ENCODE measurements at places on chromosomes 3 and 15.

DNA sequence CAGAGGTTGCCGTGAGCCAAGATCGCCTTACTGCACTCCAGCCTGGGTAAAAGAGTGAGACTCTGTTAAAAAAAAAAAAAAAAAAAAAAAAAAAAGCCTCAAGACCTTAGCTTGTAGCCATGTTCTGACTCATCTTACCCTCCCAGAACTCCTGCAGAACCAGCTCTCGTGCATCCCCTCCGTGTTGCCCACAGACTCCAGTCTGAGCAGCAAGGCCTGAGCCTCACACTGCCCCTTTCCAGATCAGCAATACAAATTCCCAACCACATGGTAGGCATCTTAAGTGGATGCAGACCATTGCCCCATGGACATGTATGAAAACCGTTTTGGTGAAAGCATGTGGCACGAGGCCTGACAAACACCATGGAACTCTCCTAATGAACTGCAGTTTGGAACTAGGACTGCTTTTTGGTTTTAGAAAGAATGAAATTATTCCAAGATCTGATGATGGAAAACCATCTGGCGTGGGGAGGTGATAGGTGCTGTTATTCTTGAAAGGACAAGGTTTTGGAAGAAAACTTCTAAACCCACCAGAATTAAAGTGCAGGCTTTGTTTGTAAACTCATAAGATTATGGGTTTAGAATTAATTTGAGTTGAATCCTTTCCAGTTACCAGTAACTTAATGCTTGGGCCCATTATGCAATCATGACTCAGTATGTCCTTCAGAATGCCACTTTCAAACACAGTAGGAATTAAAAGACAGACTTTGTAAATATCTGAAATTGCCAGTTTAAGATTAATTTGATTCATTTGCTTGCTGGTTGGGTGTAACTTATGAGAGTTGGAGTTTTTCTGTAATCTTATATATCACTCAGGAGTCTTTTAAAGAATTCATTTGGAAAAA is 163.7 kb upstream of the LRTM1 start:
- no peak for DNase-seq

DNA sequence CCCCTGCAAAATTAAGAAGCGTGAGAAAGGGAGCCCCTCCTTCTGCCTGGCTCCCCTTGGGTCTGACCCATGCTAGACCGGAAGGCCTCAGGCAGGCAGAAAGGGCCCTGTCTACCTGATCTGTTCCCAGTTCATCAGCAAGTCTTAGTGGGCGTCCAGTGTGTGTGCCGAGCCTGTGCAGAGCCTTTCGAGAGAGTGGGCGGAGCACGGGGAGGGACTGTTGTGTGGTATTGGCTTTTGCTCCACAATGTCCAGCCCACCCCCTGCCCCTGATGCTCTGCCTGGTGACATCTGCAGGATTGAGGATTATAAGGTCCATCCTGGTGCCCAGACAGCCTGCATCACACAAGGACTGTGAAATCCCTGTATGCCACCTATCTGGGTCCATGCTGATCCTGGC is 82.9 kb downstream of the CHDH start:
- DNase-seq: no peak

- DNase-seq: no peak
Observed at GRCh38 chr3:136075811-136076210, 110.3 kb downstream of the PPP2R3A start.

- no peak for DNase-seq
Observed at GRCh38 chr3:138493804-138494606, 59.6 kb downstream of the ESYT3 start.

DNA sequence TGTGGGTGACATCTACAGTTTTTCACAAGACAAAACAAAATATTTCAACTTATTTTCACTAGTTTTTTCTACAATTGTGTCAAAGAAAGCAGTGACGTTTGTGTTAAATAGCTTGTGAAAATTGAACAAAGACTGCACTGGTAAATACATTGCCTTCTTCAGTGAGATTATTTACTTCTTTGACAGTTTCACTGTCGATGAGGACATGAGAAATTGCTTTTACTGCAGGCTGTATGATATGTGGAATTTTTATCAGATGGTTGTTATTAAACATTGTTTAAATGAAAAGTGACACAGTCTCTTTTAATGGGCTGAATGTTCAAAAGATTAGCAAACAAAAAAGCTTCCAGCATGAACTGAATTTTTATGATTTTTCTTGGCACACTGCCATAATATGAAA is 773.9 kb upstream of the CADM2 start:
- no peak for DNase-seq

- no peak for DNase-seq
Observed at GRCh38 chr15:78415284-78415683, 22.7 kb upstream of the IREB2 start.

- DNase-seq: no peak
Observed at GRCh38 chr3:37673401-37673800, 188.3 kb upstream of the CTDSPL start.

GRCh38 chr15:101153801-101154656 is 97.8 kb downstream of the CHSY1 start:
- DNase-seq: no peak

- DNase-seq: no peak
Observed at GRCh38 chr3:148737104-148737530, 39.4 kb downstream of the AGTR1 start.

DNA sequence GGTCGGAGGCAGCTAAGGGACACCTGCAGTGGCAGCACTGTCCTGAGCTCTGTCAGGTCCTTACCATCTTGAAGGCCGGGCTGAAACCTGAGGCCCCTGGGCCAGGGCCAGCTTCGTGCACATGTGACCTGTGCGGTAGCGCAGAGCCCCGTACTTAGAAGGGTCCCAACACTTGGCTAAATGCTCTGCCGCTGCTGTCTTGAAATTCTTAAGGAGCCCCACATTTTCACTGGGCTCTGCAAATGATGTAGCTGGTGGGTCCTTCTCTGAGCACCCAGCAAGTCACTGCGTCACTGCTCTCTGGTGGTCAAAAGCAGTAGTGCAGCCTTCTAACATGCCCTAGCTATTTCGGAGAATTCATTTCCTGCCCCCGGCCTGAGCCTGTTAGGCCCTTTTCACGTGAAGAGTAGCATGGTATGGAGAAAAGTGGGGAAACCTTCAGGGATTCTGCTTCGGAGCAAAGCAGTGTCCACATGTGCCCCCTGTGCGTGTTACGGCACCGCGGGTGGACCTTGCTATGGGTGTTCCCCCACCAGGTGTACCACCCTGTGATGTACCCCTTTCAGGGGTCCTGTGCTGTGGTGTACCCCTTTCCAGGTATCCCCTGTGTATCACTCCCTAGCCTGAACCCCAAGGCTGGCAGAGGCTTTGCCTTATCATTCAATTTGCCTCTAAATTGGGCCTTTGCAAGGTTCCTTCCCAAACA is 79.7 kb downstream of the TMEM266 start:
- DNase-seq: peak; percentile 87

DNA sequence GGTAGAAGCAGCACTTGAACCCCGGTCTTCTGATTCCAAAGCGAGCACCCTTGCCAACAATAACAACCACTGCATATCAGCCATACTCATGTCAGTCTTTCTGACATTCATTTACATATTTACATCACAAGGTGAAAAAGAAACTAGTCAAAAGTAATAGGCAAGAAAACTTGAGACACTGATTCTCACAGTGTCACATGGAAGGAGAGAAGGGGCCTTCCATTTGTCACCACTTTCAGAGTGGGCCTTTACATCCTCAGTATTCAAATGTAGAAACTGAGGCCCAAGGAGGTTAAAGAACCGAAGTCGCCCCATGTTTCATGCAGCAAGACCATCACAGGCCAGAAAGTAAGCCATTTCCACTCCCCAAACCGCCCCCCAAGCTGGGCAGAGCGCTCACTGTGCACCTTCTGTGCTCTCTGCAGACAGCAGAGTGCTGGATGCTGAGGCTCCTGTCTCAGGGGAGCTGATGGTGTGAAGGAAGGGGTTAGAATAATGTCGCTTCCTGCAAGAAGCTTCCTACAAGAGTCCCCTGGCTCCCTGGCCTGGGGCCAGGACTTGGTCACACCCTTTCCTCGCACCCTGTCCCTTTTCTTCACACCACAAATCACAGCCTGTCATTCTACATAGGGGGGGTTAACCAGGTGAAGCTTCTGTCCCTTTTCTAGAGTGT is 260.1 kb downstream of the UACA start:
- no peak for DNase-seq

DNA sequence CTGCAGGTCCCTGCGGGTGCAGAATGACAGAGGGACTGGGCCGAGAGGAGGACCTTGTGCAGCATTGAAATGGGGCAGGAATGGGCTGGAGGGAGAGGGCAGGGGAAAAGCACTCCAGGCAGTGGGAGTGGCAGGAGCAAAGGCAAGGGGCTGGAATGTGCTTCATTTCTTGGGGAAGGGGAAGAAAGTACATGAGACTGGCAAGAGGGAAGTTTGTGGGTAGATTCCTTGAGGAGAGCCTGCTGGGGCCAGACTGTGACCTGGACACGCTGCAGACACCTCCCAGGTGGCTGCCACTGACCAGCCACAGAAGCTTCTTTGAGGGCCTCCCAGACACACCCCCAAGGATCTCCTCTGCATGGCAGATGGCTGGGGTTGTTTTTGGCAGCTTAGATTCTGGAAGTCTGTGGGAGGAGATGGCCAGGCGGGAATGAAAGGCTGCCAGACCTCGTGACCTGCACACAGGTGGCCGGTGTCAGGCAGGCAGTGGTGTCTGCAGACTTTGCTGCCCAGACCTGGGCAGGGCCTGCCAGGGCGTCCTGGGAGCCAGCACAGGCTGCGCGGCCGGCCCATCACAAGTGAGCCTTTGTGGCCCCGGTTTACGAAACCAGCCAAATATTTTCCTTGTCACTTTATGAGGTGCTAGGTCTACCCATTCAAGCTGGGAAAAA is 53.1 kb downstream of the SPSB4 start:
- no peak for DNase-seq

DNA sequence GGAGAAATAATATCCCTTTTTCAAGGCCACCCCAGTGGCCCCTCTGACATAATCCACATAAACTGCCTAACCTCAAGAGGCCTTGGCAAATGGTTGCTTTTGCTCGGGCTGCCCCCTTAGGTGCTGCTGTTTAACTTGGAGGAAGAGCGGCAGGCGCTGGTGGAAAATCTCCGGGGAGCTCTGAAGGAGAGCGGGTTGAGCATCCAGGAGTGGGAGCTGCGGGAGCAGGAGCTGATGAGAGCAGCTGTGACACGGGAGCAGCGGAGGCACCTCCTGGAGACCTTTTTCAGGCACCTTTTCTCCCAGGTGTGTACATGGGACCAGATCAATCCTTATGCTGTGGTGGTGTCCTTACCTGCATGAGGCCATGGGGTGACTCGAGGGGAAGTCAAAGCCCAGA is 15.0 kb downstream of the DUOX1 start:
- DNase-seq: no peak

DNA sequence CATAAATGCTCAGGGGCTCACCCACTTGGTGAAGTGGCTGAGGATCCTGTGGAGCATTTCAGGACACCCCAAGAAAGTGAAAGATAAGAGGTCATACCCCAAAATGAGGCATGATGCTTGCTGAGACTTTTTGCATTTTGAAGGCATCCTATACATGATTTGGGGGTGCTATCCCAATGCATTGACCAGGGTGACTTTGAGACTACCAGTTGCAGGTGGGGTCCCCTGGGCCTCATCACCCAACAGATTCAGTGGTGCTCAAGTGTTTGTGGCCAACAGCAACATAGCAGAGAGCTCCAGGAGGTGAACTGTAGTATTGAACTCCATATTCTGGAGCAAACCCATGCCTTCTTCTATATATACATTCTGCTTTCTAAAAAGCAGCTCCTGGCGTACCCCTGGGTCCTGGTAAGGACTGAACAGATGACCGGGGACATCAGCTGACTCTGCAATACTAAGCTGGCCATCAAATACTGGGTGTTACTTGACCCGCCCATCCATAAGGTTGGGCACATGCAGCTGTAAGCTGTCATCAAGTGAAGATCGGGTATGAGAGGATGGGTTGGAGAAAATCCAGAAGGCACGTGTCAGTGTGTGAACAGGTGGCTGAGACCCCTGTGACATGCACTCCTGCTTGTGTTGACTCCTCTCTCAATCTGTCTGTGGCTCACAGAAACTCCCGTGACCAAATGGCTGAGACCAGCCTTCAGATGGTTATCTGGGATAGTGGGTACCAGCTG is 143.3 kb downstream of the KLF13 start:
- no peak for DNase-seq

DNA sequence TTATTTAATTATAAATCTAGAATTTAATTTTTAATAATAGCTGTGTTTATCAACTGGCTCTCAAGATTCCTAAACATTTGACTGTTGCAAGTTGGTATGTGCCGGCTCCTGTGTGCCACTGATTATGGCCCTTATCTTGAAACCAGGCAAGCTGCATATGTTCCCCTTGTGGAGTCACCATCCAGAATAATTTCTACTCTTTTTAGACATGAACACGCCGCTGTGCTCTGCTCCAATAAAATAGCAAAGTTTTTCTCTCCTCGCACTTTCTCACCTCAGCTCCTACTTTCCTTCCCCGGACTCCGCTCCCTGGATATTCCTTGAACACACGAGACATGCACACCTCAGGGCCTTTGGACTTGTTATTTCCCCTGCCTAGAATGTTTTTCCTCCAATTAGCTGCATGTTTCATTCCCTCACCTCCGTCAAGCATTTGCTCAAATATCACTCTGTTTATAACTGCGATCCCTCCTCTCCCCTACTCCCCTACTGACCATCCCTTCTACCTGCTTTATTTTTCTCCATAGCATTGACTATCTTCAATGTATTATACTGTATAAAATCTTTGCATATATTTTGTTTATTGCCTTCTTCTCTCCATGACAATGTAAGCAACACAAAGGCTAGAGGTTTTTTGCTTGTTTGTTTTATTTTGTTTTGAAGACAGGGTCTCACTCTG is 26.1 kb upstream of the ERICH6 start:
- no peak for DNase-seq

GRCh38 chr3:160154033-160154432 is 71.2 kb upstream of the C3orf80 start:
- DNase-seq: no peak

- no peak for DNase-seq
Observed at GRCh38 chr15:84982301-84982920, 755 bp downstream of the PDE8A start.

DNA sequence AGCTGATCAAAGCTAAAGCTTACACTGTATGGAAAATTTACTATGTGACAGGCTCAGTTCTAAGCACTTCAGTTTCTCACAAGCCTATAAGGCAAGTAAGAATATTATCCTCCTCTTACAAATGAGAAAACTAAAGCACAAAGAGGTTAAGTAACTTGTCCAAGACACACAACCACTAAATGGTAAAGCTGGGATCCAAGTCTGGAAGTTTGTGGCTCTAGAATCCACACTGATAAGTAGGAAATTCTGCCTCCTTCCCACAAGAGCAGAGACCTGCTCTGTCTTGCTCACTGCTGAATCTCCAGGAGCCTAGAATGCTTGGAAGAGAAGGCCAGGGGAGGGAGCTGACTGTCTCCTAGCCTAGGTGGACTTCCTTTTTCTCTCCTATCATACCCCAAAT is 60.6 kb downstream of the MAGI1 start:
- no peak for DNase-seq

DNA sequence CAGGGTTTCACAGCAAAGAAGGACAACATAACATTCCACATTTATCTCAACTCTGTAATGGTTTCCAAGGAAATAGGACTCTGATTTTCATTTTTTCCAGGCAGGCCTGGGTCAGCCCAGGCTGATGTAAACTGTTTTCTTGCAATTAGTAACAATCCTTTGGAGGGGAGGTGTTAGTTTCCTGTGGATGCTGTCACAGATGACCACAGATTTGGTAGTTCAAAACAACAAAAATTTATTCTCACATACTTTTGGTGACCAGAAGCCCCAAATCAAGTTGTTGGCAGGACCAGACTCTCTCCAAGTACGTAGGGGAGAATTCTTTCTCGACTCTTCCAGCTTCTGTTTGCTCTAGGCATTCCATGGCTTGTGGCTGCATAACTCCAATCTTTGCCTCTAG is 88.0 kb downstream of the EDEM1 start:
- no peak for DNase-seq
